Activated CD4-positive, alpha-beta T cell treated with anti-CD3 and anti-CD28 coated beads, Interleukin-2, amount 50 U/mL, for 1 hour (primary cell): ENCODE measurements at places on chromosomes 6 and 20.

- no peak for DNase-seq
These were observed 59.9 kb downstream of the HECA start for GRCh38 chr6:139194740-139195139.

DNA sequence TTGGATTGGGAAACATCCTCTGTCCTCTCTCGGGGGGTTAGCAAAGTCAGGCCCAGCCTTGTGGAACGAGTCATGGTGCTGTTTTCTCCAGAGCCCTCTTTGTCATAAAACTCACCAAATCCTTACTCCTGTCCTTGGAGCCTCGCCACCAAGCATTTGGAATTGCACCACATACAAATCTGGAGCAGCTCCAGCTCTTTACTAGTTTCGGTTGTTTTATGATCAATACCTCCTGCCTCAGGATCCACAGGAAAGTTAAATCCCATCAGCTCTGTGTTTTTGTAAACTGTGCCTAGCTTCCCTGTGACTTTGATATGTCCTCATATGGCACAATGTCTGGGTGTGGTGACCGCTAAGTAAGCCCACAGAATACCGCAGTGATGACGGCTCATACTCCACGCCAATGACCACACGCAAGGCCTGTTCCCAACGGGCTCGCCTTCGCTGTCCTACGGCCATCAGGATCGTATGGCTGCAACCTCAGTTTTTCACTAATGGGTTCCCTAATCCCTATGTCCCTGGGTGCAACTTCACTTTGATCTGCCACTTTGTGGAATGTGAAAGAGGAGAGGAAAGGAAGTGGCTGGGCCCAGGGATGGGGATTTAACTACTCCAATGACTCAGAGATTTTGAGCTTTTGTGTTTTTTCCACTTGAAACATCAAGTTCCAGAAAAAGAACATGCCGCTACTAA, 111.3 kb upstream of the FOXQ1 start:
- no peak for DNase-seq

DNA sequence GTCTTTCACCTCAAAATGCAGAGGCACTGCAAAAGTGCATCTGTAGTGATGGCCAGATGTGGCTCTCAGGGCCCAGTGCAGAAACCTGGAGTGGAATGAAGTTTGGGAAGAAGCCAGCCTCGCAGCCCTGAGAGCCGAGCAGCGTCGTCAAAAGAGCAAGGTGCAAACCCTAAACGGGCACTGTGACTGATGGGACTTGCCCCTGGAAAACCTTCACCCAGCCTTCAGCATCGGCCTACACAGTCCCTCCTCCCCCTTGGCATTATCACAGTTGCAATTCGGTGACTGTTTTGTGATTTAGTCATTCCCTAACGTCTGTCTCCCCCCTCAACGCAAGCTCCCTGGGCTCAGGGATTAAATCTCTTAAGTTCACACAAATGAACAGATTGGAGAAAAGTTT, 38.6 kb downstream of the TAF4 start:
- DNase-seq, result no peak

DNA sequence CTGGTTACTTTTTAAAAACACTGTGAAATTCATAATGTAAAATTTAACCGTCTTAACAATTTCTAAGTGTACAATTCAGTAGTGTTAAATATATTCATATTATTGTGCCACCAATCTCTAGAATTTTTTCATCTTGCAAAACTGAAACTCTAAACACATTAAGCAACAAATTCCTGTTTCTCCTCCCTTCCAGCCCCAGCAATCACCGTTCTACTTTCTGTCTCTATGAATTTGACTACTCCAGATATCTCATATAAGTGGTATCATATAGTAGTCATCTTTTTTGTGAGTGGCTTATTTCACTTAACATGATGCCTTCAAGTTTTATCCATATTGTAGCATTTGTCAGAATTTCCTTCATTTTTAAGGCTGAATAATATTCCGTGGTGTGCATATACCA, 44.7 kb downstream of the RSPH3 start:
- no peak for DNase-seq

GRCh38 chr20:12535316-12535715, 473.5 kb upstream of the SPTLC3 start:
- DNase-seq, result no peak

GRCh38 chr6:147468634-147469033, 39.9 kb upstream of the SAMD5 start:
- no peak for DNase-seq

- DNase-seq, result no peak
These were observed 24.1 kb upstream of the EPB41L1 start for GRCh38 chr20:36130390-36130789.

- DNase-seq, result no peak
These were observed 64.9 kb upstream of the BHLHE23 start for GRCh38 chr20:63071541-63072181.

- DNase-seq, result no peak
These were observed 102.1 kb downstream of the UST start for GRCh38 chr6:148848915-148849314.
